ENCODE measurements at places on chromosomes 11 and 22.

DNA sequence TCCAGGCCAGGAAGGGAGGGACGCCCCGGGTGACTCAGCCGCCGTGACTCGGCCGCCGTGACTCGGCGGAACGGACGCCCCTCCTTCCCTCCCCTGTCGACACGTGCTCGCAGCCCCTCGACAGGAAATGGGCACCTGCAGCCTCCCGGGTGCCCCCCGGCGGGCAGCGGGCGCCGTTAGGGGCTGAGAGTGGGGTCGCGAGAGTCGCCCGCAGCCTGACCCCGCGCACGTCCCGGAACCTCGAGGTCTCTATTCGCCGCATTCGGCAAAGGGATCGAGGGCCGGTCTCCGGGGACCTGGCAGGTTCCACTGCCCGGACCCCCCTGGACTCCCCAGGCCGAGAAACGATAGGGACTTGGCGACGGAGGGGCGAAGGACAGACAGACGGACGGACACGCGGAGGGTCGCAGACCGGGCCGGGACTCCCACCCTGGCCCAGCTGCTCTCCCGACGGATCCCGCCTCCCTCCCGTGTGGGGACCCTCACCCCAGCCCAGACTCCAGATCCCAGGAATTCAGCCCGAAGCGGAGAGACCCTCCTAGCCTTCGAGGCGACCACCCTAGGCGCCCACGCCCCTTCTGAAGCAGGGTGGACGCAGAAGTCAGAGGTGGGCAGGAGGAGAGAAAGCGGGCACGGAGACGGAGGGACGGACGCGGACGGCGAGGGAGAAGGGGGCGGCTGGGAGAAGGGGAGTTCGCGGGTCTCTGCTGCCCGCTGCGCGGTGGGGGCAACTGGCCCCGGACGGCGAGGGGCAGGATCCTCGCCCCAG, 648 bp downstream of the FOSL1 start:
- peak; percentile 78 for DNase-seq

DNA sequence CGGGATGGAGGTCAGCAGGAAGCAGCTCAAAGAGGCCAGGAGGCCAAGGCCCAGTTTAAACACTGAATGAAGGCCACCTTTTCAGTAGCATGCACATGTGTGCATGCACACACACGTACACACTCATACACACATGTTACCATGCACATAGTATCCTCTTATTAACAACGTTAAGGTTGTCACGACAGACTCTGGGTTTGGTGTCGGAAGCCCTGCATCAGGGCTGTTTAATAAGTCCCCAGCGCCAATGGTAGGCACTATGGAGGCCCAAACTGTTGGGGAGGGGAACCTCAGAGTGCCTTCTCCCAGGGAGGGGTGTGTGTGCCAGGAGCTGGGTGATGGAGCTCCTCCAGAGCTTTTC, 39.5 kb upstream of the ADA2 start:
- no peak for DNase-seq

DNA sequence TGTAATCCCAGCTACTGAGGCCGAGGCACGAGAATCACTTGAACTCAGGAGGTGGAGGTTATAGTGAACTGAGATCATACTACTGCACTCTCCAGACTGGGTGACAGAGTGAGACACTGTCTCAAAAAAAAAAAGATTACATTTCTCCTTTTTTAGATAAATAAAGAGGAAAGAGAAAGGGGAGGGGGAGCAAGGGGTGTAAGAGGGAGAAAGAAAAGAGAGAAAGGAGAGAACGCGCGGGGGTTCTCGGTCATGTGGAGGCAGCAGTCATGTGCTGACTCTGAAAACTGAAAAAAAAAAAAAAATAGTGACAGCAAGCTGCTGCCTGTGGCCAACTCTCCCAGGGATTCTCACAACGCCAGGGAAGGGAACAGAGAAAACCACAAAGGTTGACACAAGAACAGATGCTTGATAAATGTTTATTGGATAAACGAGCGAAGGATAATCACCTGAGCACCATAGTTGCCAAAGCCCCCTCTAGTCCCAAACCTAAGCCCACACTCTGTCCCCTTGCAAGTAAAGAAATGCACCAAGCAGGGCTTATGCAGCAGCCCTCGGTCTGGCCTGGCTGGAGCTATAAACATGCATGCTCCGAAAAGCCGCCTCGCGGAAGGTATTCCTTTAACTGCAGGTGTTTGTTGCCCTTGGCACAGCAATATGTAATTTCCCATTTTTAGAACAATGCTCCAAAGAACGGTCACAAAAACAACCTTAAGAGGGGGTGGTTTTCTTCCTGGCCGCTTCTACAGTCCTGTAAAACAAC, 14.5 kb downstream of the SCGB1A1 start:
- DNase-seq, result no peak

DNA sequence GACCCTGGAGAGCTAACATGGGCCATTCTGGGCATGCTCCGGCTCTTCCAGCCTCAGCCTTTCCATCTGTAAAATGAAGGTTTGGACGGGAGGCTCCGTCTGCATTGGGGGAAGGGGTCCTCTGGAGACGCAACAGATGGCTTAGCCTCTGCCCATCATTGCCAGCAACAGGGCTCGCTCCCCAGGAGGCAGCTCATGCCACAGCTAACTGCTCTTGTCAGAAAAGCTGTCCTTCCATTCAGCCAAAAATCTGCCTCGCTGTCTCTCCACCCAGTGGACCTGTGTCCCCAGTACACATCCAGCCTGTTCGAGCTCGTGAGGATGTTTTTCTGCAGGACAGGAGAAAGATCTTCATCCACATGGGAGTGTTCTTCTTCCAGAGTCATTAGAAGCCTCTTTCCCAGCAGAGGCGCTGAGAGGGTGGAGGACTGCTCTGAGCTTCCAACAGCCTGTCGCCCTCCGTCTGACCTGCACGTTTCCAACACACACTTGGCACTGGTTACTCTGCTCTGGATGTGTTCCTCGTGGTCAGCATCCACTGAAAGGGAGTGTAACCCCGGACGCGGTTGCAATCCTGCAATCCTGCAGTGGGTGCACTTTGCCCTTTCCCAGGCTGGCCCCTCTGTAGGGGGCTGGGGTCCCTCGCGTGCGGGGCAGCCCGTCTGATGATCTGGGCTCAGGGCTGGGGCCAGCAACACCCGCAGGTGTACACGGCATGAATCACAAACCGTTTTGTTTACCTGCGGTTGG, 1340.9 kb downstream of the TBC1D22A start:
- DNase-seq, result no peak

- no peak for DNase-seq
Observed at GRCh38 chr22:27799827-27800249, 1.7 kb downstream of the MN1 start.

- no peak for DNase-seq
Observed at GRCh38 chr11:130300567-130300966, 14.2 kb downstream of the ZBTB44 start.

DNA sequence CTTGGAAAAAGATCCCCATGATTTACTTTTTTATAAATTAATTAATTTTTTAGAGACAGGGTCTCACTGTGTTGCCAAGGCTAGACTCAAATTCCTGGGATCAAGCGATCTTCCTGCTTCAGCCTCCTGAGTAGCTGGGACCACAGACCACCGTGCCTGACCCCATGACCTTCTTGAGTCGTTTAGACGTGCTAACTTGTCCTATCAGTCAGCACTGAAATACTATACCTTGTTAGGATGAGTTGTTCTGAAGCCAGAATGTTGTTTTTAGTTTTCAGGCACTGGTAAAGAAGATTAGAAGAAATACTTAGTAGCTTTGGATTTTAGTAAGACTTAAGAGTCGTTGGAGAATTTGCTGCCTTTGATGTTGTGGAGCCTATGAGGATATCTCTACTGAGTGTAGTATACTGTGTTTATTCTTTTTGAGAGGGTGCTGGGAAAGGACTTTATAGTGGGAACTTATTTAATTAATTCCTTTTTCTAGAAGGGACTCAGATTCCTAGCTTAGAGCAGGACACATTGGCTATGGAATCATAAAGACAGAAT, 8.6 kb downstream of the HTATIP2 start:
- DNase-seq, result no peak

DNA sequence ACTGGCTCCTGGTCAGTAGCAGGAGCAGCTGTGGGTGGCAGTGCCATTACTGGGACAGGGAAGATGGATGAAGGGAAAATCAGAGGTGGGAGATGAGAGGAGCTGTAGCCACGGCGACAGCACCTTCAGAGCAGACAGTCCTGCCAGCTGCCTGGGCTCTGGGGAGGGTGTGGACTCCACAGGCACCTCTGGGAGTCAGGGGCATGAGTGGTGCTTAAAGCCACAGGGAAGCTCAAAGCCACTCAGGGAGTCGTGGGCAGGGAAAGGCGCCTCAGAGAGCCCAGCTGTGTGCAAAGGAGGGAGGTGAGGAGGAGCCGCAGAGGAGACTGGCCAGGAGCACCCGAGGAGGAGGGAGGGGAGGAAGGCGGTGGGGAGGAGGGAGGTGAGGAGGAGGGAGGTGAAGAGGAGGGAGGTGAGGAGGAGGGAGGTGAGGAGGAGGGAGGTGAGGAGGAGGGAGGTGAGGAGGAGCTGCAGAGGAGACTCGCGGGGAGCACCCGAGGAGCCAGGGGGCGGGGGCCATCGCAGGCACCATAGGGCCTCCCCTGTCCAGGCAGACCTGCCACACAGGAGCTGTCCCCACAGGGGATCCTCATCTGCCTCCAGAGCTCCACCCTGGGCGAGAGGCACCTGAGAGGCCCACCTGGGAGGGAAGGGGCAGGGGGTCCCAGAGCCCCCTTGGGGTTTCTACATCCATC, 977.6 kb downstream of the BRD1 start:
- DNase-seq, result no peak

DNA sequence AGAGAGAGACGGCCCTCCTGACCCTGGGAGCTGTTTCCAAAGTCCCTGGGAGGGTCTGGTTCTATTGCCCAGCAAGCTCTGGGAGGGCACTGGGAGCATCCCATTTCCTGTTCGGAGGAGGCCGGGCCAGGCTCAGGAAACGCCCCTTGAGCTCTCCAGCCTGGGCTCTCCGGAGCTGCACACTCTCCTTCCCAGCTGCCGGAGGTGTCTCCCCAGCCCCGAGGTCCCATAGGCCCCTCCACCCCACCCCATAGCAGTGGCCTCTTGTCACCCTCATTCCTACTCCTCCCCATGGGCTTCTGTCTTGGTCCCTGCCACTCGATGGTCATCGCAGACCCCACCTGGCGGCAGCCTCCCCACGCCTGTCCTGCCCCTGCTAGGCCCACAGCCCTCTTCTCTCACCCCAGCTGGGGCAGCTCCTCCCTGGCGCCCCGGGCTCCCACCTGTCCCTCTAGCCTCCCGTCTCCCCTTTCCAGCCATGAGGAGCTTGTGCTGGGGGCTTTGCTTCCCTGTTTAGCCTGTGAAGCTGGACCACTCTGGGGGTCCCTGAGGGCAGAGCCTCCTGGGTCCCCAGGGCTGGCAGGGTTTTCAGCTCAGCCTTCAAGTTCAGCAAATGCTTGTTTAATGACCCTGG, 2.8 kb downstream of the TSPAN32 start:
- DNase-seq, result no peak

GRCh38 chr11:110293389-110293788, 3.0 kb downstream of the RDX start:
- no peak for DNase-seq

DNA sequence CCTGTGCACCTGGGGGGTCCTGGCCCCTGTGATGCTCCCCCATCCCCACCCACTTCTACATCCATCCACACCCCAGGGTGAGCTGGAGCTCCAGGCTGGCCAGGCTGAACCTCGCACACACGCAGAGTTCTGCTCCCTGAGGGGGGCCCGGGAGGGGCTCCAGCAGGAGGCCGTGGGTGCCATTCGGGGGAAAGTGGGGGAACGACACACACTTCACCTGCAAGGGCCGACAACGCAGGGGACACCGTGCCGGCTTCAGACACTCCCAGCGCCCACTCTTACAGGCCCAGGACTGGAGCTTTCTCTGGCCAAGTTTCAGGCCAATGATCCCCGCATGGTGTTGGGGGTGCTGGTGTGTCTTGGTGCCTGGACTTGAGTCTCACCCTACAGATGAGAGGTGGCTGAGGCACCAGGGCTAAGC, 20.0 kb upstream of the TALDO1 start:
- no peak for DNase-seq

- DNase-seq, result peak; percentile 43
Observed at GRCh38 chr22:21632237-21632895, at the start of gene CCDC116. Gene CCDC116, plus strand, starts transcription at chr22:21632760. Its CDS starts 422 bp downstream, at chr22:21633182.

- no peak for DNase-seq
Observed at GRCh38 chr11:32701616-32702015, 92.8 kb downstream of the CCDC73 start.

DNA sequence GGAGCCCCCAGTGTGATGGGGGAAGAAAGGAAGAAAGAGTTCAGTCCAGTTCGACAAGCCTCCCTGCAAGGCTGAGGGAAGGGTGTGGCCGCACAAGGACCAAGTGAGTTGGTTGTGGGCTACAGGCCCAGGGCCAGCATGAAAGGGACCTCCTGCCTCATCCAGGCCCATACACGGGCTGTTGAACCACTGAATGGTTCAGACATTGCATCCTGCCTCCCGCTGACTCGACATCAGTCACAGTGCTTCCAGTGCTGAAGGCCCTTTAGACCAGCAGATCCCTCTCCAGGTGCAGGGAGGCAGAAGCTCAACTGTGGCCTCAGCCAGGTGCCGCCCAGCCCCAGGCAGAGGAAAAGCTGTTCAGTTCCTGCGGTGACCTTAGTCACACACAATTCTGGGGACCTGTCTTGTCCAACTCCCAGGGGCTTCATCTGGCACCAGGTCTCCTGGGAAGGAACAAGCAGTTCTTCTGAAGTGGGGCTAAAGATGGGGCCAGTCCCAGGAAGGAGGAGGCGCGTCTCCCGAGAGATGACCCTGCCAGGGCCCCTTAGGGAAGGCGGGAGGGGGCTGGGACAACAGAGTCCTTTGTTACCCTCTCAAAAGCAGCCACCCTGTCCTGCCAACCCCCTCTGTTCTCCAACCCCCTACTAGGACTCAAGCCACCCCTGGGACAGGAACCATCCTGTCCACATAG, 6.6 kb downstream of the ARRB1 start:
- DNase-seq, result no peak

GRCh38 chr11:47593492-47593933, 698 bp downstream of the C1QTNF4 start:
- no peak for DNase-seq

DNA sequence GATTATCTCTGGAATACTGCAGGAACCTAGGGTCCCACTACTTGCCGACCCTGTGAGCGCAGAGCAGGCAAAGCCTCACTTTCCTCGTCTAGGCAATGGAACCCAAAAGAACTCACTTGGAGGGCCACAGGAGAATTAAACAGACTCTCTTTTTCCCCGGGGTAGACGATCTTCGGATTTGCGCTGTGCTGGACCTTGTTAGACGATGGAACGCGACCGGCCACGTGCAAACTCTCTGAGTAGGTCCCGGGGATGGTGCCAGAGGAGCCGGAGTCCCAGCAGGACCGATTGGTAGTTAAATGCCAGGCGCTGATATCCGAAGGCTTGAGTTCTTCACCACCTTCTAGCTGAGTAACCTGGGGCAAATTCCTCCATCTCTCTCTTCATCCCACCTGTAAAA, 1.0 kb upstream of the SLC1A2 start:
- DNase-seq, result no peak

DNA sequence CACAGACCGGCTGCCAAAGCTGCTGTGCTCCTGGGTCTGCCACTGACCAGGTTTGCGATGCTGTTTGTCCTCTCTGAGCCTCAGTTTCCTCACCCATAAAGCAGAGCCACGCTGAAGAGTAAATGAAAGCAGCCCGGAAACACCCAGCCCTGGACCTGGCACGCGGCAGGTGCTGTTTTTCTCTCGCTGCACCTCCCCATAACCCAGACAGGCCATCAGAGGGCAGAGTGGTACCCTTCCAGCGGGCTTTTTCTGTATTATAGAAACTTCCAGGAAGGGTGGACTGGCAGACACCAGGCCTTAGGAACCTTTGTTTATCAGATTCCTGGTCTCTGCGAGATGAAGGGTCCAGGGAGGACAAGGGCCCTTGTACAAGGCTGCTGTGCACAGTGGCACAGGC, 17.9 kb upstream of the FGF19 start:
- no peak for DNase-seq

Measured in stimulated activated CD4-positive, alpha-beta T cell treated with anti-CD3 and anti-CD28 coated beads, Interleukin-12 subunit alpha, Interleukin-12 subunit beta, amount 100 ng/mL, for 4 hours (primary cell).